ENCODE measurements at places on chromosomes 7 and 10.
A peak's percentile ranks its signal among the peaks of the same experiment; 100 is the strongest.

GRCh38 chr7:75572814-75573213, 80.7 kb downstream of the SPDYE5 start:
- DNase-seq = no peak

DNA sequence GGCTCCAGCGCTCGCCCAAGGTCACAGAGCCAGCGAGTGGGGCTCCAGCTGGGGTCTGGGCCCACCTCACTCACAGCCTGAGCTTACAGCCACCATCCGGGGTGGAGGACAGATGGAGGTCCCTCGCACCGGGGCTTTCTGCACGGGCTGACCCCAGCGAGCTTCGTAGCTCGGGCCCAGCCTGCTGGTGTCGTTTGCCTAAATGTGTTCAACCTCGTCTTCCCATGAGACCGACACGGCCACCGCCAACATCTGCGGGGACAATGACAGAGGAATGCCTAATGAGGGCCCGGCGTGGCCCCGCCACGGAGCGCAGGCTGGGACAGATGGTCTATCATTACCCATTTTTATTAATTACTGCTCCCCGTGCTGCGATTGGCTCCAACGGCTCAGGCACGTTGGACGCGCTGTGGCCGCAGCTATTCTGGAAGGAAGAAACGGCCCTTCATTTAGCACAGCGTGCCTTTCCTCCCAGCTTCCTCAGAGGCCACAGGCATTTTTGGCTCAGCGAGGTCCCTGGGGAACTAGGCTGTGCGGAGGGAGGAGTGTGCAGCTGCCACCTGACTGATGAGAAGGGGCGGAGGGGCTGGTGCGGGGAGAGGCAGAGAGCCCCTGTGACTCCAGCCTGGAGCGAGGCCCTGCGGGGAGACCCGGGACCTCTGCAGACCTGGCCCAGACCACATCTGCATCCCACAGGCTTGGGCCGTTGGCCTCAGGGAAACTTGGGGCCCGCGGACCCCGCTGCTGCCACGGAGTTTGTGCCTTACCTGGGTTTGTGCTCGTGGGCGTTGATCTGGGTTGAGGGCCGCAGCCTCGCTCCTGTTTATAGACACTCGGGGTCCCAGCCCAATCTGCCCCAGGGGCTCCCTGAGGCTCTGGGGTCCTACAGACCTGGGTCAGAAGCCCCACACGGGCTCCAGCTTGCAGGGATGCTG, 22.9 kb upstream of the ELFN1 start:
- no peak for DNase-seq

GRCh38 chr10:44322137-44322536, 62.8 kb downstream of the CXCL12 start:
- DNase-seq = no peak

GRCh38 chr7:158366346-158366745, 221.3 kb downstream of the PTPRN2 start:
- DNase-seq = no peak

GRCh38 chr10:10703382-10703781, 314.3 kb upstream of the CELF2 start:
- no peak for DNase-seq

DNA sequence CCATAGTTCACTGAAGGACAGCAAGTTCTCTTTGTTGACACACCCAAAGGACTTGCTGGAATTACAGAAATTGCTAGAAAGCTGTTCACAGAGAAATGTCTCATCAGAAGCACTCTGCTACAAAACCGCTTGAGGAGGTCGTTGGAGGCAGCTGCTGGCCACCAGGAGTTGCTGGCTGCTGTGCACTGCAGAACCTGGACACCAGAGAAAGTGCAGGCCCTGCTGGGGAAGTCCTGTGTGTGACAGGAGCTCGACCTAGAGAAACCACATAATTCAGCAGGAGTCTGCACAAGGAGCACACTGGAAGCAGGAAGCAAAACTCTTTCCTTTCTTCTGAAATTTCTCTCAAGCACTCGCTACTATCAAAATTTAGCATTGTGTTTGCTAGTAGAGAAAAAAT, 461.5 kb upstream of the GHITM start:
- no peak for DNase-seq

DNA sequence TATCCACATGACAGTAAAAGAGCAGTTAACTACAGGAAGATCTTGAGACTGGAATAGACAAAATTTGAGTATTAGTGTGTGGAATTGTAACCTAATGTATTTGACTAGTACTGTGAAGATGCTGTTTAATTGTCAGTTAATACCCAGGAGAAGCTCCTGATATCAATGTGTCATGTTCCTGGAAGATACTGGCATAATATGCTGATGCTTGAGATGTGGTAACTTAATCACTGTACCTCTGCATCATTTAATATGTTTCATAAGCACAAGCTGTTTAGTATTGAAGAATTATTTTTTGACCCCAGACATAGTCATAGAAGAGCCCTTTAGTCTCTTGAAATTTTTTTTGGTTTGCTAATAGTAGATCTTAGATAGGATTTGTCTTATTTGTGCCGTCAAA, 15.4 kb downstream of the CCSER2 start:
- no peak for DNase-seq

- no peak for DNase-seq
Observed at GRCh38 chr7:129768614-129769399, 157.3 kb downstream of the NRF1 start.

GRCh38 chr10:125231813-125232475, 71.6 kb upstream of the CTBP2 start:
- DNase-seq = no peak

DNA sequence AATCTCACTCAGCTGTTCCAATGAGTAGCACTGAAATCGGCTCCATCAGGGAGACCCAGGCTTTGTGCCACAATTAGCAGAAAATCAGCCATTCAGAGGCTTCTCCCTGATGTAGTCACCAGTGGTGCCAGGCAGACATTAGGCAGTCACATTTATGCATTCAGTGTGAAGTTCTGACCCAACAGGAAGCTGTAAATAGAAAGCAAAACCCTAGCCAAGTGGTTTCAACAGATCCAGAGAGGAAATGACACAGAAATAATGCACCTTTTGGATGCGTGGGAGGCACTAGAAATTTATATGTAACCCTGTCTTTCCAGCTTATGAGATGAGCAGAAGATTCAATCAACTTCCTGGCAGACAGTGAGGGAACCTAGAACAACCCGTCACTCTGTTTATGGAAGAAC, 186.4 kb downstream of the PDE1C start:
- no peak for DNase-seq

DNA sequence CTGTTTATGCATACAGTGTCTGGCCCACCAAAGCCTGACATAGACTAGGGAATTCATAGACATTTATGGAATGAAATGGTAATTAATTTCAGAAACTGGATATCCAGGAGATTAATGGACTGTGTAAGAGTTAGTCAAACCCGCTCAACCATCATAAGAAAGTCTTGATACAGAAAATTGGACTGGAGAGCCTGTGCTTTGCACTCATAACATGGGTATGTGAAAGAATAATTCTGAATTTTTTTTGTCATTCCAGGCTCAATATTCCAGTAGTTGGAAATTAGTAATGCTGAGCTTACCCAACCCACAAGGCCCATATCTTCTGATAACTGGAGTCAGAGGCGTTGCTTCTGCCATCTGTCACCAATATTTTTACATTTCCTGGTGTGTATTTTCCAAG, 799.7 kb upstream of the IGFBP3 start:
- no peak for DNase-seq

- no peak for DNase-seq
Observed at GRCh38 chr7:148042935-148043631, 547.5 kb upstream of the C7orf33 start.

DNA sequence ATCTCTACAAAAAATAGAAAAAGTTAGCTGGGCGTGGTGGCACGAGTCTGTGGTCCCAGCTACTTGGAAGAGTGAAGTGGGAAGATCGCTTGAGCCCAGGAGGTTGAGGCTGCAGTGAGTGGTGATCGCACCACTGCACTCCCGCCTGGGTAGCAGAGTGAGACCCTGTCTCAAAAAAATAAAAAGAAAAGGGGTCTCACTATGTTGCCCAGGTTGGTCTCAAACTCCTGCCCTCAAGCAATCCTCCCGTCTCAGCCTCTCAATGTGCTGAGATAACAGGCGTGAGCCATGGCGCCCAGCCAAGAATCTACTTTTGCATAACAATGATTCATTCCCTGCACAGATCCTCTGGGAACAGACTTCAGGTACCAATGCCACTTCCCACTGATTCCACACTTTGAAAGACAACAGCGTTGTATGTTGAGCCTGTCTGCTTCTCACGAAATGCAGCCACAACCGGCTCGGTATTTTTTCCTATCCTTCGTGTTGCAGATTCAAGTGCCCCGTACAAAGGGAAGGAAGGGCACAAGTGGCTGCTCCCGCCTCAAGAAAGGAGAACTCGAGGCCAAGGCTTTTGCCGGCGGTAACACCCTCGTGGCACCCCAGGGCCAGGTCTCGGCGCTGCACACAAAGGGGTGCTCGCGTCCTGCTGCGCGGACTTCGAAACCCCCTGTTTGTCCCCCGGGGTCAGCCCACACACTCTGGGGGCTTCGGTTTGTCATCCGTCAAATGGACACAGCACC, 745 bp downstream of the DAGLB start:
- peak; percentile 29 for DNase-seq

DNA sequence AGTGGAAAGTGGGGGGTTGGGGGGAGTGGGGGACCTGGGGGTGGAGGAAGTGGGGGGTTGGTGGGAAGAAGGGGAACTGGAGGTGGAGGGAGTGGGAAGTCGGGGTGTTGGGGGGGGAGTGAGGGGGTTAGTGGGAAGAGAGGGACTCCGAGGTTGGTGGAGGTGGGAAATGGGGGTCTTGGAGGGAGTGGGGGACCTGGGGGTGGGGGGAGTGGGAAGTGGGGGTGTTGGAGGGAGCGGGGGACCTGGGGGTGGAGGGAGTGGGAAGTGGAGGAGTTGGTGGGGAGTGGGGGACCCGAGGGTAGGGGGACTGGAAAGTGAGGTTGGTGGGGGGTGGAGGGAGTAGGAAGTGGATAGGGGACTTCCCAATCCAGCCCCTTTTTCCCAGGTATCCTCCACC, 906 bp upstream of the MMD2 start:
- no peak for DNase-seq
